Effector CD4-positive, alpha-beta T cell (primary cell): ENCODE measurements at places on chromosomes 5 and 9.

- no peak for DNase-seq
Measured at GRCh38 chr9:132754236-132754635, 84.0 kb downstream of the GTF3C4 start.

DNA sequence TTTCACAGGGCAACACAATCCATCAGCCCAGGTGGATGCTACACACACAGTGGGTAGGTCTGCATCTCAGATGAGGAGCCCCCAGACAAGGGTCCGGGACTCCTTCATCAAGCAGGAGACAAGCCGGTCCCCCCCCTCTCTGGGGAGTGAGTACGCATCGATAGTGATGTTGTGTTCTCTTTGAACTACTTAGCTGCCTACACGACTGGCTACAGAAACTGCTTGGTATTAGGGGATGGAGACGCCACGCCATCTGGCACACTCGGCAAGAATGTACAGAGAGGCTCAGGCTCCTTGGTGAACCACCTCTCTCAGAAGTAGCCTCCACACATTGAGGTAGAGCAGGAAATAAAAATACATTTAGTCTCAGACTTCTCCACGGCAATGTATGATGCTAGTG lies 179.8 kb downstream of the CNTNAP3 start:
- DNase-seq = no peak

- no peak for DNase-seq
Measured at GRCh38 chr9:118268046-118268445, 563.8 kb downstream of the TLR4 start.

- DNase-seq = no peak
Measured at GRCh38 chr9:93232388-93232960, 48.5 kb downstream of the WNK2 start.

DNA sequence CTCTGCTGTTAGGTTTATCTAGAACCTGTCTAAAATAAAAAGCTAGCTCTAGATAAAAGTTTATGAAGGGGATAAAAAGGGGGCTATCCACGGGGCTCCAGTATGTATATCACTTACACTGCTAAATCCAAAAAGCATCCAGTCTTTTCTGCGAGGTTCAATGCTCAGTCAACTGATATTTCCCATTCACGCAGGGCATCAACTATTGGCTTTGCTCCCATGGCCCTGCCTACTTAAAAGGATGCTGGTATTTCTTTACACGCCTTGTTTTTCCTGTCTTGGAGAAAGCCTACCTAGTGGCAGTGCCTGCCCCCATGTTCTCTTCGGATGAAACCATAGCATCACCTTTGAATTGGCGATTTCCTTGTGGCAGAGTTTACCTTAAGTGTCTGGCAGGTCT lies 8.1 kb downstream of the SPRY4 start:
- no peak for DNase-seq

GRCh38 chr5:43007246-43007910 lies 32.7 kb downstream of the ANXA2R start:
- DNase-seq = peak; percentile 64

DNA sequence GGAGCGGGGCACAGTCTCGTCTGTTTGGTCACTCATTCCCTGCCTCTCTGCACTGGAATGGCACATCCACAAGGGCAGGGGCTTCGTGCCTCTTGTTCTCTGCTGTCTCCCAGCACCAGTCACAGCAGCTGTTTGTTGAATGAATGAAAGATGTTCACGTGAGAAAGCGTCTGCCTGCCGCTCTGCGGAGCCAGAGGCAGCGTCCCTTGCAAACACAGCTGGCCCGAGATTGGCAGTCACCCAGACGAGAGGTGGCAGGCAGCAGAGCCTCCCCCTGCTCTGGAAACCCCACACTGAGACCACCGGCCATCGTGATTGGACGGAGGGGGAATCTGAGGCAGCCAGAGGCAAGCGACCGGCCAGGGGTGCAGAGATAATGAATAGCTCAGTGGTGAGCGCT lies 6.0 kb upstream of the FAM163B start:
- no peak for DNase-seq

DNA sequence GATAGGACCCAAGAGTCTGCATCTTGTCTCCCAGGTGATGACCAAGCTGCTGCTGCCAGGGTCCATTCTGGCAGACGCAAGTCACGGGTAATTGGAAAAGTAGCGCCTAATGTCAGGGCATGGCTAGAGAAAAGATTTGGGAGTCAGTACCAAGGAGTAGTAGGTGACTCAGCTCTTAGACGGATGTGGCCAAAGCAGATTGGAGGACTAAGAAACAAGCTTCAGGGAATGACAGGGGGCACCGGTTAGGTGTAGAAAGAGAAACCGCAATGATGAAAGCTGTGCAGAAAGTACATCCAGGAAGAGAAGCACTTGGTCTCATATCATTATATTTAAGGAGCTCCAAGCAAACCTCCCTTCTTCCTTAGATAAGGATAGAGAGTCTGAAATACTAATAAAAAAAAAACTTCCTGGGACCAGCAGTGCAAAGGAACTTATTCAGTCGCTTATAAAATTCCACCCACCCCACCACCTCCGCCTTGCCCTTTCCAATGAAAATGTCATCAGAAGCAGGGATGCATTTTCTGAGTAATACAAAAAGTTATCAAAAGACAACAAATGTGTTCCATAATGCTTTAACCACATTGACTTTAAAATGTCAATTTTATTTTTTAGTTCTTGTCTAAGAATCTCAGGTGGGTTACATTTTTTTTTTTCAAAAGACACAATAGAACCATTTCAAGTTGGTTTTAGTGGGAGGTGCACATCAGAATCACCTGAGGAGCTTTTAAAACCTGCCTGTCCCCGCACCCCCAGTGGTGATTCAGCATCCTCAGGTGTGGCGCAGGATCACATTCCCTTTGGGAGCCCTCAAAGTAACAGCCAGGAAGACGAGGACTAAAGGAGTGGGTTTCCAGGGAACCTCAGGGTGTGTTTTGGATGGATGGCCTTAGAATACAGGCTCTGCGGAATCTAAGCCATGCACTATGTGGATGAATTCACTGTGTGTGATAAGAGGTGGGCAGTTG lies 31.2 kb downstream of the PTPN3 start:
- no peak for DNase-seq

DNA sequence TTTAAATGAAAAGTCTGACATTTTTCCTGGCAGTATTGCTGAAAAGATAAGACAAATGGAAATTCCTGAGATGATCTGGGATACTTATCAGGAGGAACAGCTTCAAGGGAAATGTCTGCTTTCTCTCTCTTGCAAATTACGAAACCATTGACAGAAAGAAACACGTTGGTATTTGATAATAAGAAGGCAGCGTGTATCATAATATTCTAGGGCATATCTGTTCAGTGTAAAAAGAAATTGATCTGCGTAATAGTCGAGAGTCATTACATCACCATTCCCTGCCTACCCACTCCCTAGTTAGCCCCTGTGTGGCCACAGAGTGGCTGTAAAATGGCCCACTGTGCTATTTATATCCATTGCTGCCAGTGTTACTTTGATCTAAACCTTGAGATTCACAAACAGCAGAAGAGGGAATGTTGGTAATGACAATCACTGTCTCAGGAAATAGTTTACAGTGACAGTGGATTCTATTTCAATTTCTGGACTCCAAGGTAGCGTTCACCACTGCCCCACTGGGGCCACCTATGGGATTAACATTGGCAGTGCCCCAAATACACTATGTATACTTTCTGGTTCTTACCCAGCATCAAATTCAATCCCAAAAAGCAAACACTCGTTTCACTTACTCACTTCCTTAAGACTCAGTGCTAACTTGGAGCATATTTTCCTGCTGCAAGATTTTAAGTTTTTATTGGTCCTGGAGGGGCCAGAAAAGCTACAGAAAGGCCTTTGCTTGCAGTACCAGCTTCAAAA lies 133.4 kb upstream of the GAS1 start:
- DNase-seq = no peak

DNA sequence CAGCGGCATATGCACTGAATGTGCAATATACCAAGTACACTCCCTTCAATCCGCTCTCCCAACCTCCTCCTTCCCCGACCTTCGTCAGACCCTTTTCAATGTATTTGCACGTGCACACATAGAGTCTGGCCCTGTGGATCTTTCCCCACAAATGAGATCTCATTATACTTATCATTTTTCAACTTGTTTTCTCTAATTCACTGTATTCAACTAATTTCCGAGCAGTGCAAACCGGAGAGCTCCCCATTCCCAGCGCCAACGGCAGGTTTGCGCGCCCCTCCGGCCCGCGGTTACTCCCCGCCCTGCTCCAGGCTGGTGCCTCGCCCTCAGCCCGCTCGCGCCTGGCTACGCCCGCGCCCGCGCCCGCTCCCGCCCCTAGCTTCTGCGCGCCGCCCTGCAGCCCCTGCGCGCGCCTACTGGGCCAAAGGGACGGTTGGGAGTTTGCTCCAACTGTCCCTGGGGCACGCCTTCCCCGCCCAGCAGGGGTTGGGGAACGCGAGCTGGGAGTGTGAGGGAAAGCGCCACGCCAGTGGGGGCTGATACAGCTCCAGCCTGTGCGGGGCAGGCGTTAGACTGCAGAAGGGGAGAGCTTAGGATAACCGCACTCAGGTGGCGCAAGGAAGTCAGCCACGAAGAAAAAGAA lies 3.3 kb upstream of the CDC20B start:
- DNase-seq = no peak

DNA sequence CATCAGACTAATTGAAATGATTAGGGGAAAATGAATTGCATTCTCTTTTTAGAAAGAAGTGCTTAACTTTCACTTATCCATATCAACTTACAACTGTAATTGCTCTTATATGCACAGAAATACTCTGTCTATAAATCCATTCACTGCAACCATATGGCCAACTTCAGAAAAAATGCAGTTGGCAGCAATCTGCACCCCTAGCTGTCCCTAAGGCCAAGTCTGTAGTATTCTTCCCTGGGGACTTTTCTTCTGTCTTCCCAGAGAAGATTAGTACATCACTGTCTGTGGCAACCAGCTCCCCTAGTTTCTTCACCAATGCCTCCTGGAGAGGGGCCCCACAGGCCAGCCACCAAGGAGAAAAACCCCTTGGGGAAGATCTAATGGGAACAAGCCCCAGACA lies 45.4 kb downstream of the ABCA1 start:
- DNase-seq = no peak

DNA sequence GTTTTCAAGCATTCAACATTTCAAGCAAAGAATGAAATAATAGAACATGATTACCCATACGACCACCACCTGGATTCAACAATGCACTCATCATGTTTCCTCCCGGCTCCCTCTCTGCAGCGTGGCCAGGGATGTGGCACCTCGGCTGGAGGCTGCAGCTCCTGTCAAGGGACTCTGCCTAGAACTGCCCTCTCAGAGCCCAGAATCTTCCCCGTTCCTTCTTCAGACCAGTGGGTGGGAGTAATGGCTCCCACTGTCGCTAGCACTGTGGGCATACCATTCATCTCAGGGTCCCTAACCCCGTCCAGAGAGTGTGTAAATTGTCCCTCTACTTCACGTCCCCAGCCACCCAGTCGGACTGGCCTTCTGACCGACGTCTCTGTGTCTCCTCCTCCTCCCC lies 118.6 kb upstream of the COL5A1 start:
- no peak for DNase-seq

- DNase-seq = no peak
Measured at GRCh38 chr5:134240421-134240962, 14.6 kb upstream of the PPP2CA start.
